HFFc6 (cell line): ENCODE measurements at places on chromosomes 7 and 10. TPM values are rescaled to one million over a fixed set of nuclear protein-coding genes. Genes with fewer than 3 reads are reported as not detected.

DNA sequence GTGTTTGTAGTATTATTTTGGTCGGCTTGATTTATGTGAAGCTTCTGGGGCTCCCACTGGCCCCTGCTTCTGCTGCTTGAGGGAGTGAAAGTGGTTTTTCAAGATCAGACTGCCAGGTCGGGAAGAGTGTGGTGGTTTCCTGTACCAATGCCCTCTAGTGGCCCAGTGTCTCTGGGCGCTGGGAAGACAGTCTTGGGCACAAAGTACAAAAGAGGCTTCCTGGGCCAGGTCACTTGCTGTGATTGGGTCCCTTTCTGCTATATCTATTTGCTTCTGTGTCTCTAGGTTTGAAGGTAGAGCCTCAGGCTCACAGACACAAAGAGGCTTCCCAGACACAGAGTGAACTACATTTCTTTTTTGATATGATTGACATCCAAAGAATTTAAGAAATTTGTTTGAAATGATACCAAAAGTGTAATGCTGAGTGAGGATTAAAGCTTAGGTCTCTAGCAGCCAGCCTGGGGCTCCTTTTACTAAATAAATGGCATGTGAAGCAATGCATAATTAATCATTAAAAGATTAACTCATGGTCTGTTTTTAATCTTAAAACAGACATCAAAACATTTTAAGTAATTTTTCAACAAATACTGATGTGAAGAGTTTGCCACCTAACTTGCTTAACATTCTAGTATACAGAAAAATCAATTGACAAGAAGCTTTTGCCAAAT lies 36.3 kb downstream of the ABCB1 start:
- DNase-seq, result no peak

HOXA10 gene
- 38.9 to 42.2 TPM (median 39.3 TPM) in 3 replicates for total RNA-seq

FKBP6 gene
- not detected in 2 replicates for total RNA-seq

DNA sequence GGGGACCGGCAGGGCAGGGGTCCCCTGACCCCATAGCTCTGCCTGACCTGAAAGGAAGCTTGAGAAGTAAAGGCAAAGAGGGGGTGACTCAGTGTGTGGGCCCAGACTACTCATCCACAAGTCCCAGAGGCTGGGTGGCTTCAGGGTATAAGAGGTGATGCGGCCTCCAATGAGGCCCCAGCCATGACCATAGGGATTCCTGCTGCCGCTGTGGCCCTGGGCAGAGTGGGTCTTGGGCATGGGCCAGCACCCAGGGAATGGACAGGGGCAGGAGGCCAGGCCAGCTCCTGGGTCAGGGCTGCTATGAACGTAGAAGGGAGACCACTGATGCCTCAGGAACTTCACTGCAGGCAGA lies 64.4 kb upstream of the EBF3 start:
- DNase-seq, result no peak

- no peak for DNase-seq
Measured at GRCh38 chr7:43117095-43117494, 4.6 kb downstream of the HECW1 start.

- DNase-seq, result no peak
Measured at GRCh38 chr7:107742678-107743566, 1.0 kb upstream of the CBLL1 start.

DDIT4 gene
- total RNA-seq, result 30.2 to 35.5 TPM (median 30.4 TPM) in 3 replicates

DNA sequence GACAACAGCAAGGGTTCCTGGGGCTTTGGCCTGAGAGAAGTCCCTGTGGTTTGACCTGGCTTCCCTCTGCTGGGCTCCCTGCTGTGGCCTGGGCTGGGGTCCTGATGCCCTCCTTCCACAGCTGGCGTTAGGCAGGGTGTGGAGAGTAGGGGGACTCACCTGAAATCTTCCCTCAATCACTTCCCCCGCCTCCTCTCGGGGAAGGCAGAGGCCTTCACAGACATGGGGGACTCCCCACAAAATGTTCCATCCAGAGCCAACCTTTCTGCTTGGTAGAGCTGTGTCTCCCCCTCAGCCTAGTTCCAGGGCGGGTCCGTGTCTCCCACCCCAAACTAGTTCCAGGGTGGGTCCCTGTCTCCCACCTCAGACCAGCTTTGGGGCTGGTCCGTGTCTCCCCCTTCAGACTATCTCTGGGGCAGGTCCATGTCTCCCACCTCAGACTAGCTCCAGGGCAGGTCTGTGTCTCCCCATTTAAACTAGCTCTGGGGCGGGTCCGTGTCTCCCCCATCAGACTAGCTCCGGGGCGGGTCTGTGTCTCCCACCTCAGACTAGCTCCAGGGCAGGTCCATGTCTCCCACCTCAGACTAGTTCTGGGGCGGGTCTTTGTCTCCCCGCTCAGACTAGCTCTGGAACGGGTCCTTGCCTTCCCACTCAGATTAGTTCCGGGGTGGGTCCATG lies 2.2 kb downstream of the PVRIG start:
- DNase-seq, result no peak
